Hair follicular keratinocyte (primary cell): ENCODE measurements at places on chromosomes 7 and 10. TPM values are rescaled to one million over a fixed set of nuclear protein-coding genes. Genes with fewer than 3 reads are reported as not detected.

The OR6V1 gene
- not detected in 2 replicates for total RNA-seq

The TAS2R41 gene
- total RNA-seq = not detected in 2 replicates

The USP54 gene
- total RNA-seq = 3.5 and 5.3 TPM in 2 replicates

The ELN gene
- total RNA-seq = not detected in 2 replicates

The CPVL gene
- 0.23 and 3.3 TPM in 2 replicates for total RNA-seq

The TMEM236 gene
- total RNA-seq = 0.04 and 0.08 TPM in 2 replicates

The TRIM4 gene
- 12.5 and 21.3 TPM in 2 replicates for total RNA-seq

The PHYHIPL gene
- total RNA-seq = not detected in 2 replicates

The LRMDA gene
- total RNA-seq = 0.11 and 0.39 TPM in 2 replicates

The TMEM273 gene
- not detected in 2 replicates for total RNA-seq

The CYP3A7 gene
- not detected in 2 replicates for total RNA-seq

The KIAA1549 gene
- 1.1 and 1.5 TPM in 2 replicates for total RNA-seq

The FAM221A gene
- 0.08 and 0.23 TPM in 2 replicates for total RNA-seq

The COL17A1 gene
- total RNA-seq = 971 and 1,665 TPM in 2 replicates

The TNS3 gene
- total RNA-seq = 3.1 and 5.7 TPM in 2 replicates

The FBH1 gene
- total RNA-seq = 56.2 and 57.6 TPM in 2 replicates

The ASZ1 gene
- total RNA-seq = not detected in 2 replicates

The FOXP2 gene
- not detected in 2 replicates for total RNA-seq

The CNTNAP2 gene
- 0.08 and 0.53 TPM in 2 replicates for total RNA-seq

The CPXM2 gene
- under 0.01 and 0.04 TPM in 2 replicates for total RNA-seq

The SPDYE6 gene
- total RNA-seq = not detected in 2 replicates

The TUBAL3 gene
- 1.1 and 1.5 TPM in 2 replicates for total RNA-seq

The CTAGE4 gene
- 0.46 and 1.0 TPM in 2 replicates for total RNA-seq

The LDB3 gene
- not detected in 2 replicates for total RNA-seq

The RPA3 gene
- total RNA-seq = 40.5 and 56.9 TPM in 2 replicates

The POLR2J3 gene
- total RNA-seq = 7.2 and 25.5 TPM in 2 replicates

The LIPF gene
- not detected in 2 replicates for total RNA-seq

The GRK5 gene
- total RNA-seq = 5.7 and 7.4 TPM in 2 replicates

The IL15RA gene
- total RNA-seq = 7.6 and 9.8 TPM in 2 replicates

The EBLN1 gene
- not detected in 2 replicates for total RNA-seq

The ENO4 gene
- not detected in 2 replicates for total RNA-seq
